Purkinje cell (primary cell): ENCODE measurements at places on chromosomes 2 and 18. TPM values are rescaled to one million over a fixed set of nuclear protein-coding genes. Genes with fewer than 3 reads are reported as not detected.

Gene ITGB6
- not detected in 2 replicates for polyA plus RNA-seq

Gene TUBA4A
- 297 and 356 TPM in 2 replicates for polyA plus RNA-seq

Gene MC5R
- polyA plus RNA-seq: not detected in 2 replicates

Gene MTX2
- polyA plus RNA-seq: 193 and 215 TPM in 2 replicates

Gene C2orf92
- polyA plus RNA-seq: 0.56 and 2.0 TPM in 2 replicates

Gene LHCGR
- not detected in 2 replicates for polyA plus RNA-seq

Gene ANKRD30BL
- polyA plus RNA-seq: 0.35 TPM in 1 of 2 replicates, not detected in the other
